ENCODE measurements at places on chromosomes 7 and 10. TPM values are rescaled to one million over a fixed set of nuclear protein-coding genes. Genes with fewer than 3 reads are reported as not detected.

The R3HCC1L gene
- polyA plus RNA-seq: 18.2 TPM

The CPXM2 gene
- 1.6 TPM for polyA plus RNA-seq

The NAT16 gene
- polyA plus RNA-seq: 0.07 TPM

The GPR37 gene
- polyA plus RNA-seq: 3.9 TPM

The CALML5 gene
- polyA plus RNA-seq: not detected

The DGKI gene
- 0.45 TPM for polyA plus RNA-seq

The HOXA5 gene
- polyA plus RNA-seq: 94.7 TPM

The LRRC72 gene
- polyA plus RNA-seq: not detected

The SFTPA1 gene
- polyA plus RNA-seq: 19.7 TPM

The SEMA3D gene
- polyA plus RNA-seq: 68.5 TPM

The INA gene
- polyA plus RNA-seq: 0.38 TPM

The GOLGA7B gene
- 0.61 TPM for polyA plus RNA-seq

The ADIRF gene
- polyA plus RNA-seq: 8.0 TPM

The PRPS1L1 gene
- not detected for polyA plus RNA-seq

The NEUROG3 gene
- not detected for polyA plus RNA-seq

DNA sequence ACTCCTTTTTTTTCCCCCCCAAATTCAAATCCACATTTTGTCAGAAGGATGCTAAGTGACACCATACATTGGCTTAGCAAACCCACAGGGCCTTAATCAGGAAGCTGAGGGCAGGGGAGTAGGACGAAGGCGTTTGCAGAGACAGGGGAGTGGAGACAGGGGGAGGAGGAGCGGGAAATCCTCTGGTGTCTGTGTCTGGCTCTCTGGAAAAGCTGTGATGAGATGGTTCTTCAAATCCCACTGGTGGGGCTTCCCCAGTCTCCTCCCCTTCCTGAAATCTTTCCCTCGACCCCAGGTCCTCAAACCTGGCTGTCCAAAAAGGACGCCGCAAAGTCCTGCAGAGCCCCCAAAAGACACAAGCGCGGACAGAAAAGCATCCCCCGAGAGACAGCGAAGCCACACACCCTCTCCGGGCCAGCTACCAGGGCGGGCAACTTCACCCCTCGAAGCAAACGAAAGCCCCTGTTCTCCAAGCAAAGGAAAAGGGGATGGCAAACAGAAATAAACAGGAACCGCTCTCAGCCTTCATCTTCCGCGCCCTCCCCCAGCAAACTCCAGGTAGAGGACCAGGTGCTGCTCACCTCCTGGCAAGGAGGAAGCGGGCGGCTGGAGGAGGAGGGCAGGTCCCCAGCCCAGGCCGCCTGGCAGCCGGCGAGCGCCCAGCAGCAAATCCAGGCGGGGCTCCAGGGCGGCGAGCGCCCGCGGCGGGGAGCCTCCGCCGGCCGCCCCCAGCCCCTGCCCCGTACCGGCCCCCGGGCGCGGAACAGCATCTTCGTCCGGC lies 520 bp downstream of the ELAPOR2 start:
- peak; percentile 14 for DNase-seq

DNA sequence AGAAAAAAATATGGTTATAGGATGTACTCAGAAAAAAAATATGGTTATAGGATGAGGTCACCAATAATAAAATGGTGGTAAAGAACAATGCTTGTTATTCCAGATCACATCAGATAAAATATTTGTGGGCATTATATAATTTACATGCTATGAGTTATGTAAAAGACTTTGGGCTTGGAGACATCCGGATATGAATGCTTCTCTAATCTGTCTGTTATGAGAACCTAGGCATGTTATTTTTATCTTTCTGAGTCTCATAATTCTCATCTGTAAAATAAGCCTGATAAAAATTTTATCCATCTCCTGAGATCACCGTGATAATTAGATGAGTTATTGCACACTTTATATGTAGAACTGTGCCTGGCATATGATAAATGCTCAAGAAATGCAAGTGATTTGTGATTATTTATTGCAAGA lies 37.8 kb downstream of the DKK1 start:
- no peak for DNase-seq

DNA sequence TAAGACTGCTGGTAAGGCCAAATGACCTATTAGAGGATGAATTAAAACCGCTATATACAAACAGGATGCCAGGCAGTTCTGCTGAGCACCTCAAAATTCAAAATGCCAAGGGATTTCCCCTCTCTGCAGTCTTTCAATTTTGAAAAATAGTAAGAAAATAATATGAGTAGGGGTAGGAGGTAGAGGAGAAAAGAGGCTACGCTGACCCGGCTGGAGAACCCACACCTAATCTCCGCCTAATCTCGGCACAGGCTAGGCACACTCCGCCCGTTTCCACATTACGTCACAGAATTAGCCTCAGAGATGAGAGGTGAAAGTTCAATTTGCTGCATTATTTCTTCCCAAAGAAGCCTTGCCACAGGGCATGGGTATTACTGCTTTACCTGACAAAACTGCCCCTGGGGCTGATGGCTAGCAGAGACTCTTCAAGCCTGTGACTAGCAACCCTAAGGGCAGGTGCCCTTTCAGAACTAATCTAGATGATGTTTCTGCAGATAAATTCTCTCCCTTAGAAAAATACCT lies 21.3 kb upstream of the SPOCK2 start:
- DNase-seq: no peak

GRCh38 chr7:87413029-87413428 lies 62.5 kb downstream of the ABCB4 start:
- no peak for DNase-seq

- DNase-seq: peak; percentile 95
Observed at GRCh38 chr10:72048450-72049124, 39.8 kb downstream of the SPOCK2 start.

GRCh38 chr7:2950578-2950977 lies 93.1 kb downstream of the CARD11 start:
- no peak for DNase-seq

GRCh38 chr10:23197416-23197861 lies 5.3 kb downstream of the PTF1A start:
- no peak for DNase-seq

GRCh38 chr7:121012919-121013318 lies 24.4 kb downstream of the CPED1 start:
- no peak for DNase-seq

- no peak for DNase-seq
Observed at GRCh38 chr10:3624367-3624766, 160.6 kb downstream of the KLF6 start.

DNA sequence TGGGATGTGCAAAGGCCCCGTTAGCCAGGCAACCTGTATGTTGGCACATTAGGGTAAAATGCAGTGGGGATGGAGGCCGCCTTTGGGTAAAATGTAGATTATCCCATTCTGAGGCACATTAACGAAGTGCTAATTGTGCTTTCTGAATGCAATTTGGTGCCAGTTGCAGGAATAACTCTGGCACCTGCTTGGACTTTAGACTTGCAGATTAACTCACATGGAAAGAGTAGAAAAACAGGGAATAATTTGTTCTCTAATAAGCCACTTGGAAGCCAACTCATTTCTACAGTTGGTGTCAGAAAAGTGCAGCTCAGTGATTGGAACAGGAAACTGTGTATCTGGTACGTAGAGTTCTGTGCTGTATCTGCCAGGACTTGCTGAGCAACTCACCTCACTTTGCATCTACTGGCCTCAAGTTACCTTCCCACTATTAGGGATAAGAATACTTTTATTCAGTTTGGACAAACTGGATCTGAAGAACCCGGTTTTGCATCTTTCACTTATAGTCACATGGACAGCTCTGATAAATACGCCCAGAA lies 377.4 kb upstream of the PODXL start:
- no peak for DNase-seq

- DNase-seq: no peak
Observed at GRCh38 chr10:88890681-88891381, 10.8 kb downstream of the STAMBPL1 start.

GRCh38 chr10:69742928-69743602 lies 58.6 kb upstream of the COL13A1 start:
- peak; percentile 75 for DNase-seq

GRCh38 chr7:151936207-151936606 lies 20.0 kb upstream of the GALNTL5 start:
- no peak for DNase-seq

DNA sequence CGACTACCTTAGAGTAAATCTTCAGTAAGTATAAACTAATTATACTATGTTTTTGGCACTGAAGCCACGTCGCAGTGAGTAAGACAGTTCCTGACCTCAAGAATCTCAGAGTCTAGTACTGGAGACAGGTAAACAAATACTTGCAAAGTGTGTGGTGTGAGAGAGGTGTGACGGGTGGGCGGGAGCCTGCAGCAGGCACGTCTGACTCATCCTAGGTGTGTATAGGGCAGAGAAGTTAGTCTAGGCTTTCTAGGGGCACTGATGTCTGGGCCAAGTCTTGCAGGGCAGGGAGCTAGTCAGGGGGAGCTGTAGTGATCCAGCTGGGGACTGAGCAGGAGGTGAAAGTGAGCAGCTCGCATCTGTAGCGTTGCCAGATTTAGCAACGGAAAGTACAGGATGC lies 35.9 kb upstream of the SFTPD start:
- peak; percentile 77 for DNase-seq

DNA sequence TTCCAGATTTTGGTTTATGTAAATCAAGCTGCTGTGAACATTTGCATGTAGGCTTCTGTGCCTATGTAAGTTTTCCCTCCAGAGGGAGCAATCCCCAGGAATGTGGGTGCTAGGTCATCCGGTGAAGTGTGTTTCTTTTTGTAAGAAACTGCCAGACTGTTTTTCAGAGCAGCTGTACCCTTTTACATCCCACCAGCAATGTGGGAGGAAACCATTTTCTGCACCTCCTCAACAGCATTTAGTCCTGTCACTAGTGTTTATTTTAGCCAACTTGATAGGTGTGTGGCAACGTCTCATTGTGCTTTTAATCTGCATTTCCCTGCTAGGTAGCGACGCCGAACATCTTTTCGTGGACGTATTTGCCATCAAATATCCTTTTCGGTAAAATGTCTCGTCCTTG lies 395.7 kb upstream of the FOXK1 start:
- DNase-seq: no peak

DNA sequence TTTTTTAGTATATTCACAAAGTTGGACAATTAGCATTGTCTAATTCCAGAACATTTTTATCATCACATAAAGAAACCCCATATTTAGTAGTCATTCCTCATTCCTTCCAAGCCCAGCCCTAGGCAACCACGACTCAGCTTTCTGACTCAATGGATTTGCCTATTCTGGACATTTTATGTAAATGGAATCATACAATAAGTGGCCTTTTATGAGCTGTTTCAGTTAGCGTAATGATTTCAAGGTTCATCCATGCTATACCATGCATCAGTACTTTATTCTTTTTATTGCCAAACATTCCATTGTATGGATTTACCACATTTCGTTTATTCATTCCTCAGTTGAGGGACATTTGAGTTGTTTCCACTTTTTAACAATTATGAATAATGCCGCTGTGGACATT lies 249.2 kb downstream of the DYNC1I1 start:
- no peak for DNase-seq

DNA sequence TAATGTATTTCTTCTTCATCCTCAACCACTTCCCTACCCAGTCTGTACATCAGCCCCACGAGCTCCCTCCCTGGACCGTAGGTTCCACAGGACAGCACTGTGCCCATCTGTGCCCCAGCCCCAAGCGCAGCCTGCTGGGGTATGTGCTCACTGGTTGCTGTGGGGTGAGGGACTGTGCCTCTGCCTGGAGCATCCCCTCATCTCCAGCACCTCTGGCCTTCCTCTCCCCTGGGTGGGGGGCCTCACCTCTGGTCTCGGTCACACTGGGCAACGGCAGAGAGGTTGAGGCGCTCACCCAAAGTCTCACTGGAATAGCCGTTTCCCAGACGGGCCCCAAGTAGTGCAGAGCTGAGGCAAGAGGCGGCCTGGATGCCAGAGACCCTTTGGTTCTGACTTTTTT lies 1.5 kb upstream of the PRKAR1B start:
- no peak for DNase-seq
